Renal pelvis (tissue), 12 donors: ENCODE measurements at places on chromosomes 6 and 20.
A peak's percentile ranks its signal among the peaks of the same experiment; 100 is the strongest.

DNA sequence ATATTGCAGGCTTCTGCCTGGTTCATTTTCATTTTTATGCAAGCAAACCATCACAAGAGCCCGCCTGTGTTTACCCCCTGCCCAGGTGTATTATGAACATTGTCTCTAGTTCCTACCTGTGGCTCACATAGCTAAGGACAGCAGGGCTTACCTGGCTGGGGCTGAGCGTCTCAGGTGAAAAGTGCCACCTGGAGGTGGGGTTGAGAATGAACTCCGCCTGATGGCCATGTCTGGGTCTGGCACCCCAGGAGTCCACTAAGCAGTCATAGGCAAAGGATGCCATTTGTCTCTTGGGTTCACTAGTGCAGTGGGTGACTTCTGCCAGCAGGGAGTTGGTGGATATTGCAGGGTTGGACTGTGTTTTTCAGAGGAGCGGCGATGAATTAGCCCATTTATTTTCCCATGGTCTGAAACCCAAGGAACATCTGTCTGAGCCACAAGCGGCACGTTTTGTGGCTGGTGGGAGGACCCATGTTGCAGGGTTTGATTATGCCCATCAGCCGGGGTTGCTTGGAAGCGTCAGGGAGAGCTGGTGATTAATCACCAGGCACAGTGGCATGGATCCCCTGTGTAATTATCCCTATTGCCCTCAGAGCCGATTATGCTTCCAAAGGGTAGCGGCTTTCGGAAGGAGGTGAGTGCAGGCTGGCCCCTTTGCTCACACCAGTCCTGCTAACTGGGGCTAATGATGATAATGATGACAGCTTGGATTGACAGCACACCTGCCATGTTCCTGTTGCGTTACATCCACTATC is 92.1 kb downstream of the CDH26 start:
- no peak for DNase-seq

DNA sequence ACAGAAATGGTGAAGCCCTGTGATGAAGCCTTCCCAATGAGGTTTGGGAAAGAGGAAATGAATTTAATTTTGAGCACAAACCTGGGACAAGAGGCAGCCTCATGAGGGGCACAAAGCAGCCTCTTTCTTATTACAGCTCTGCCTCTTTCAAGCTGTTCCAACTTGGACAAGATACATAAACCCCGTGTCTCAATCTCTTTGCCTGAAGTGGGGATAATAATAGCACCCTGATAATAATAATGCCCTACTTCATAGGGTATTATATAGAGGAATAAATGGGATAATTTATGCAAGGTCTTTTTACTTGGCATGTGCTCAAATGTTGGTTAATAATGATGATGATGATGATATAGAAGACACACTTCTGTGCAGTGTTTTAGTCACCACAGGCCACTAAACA is 91.1 kb upstream of the PLN start:
- DNase-seq, result no peak

- DNase-seq, result no peak
These were observed 4.1 kb downstream of the TRPC4AP start for GRCh38 chr20:35088231-35089145.

- DNase-seq, result no peak
These were observed 32.2 kb downstream of the PCMT1 start for GRCh38 chr6:149781715-149782114.

DNA sequence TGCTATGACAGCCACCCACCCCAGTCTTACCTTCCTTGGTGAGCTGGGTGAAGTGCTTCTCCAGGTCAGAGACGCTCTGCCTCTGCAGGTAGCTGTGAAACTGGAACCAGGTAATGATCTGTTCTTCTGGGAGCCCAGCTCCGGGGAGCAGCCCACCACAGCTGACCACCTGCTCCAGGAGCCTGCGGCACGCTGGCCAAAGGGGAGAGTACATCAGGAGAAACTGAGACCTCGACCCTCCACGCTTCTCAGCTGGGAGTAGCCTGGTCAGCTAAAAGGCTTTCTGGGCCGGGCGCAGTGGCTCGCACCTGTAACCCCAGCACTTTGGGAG is 82.8 kb downstream of the PTPN1 start:
- no peak for DNase-seq

GRCh38 chr6:160112628-160113299 is 8.9 kb upstream of the SLC22A1 start:
- DNase-seq, result no peak

DNA sequence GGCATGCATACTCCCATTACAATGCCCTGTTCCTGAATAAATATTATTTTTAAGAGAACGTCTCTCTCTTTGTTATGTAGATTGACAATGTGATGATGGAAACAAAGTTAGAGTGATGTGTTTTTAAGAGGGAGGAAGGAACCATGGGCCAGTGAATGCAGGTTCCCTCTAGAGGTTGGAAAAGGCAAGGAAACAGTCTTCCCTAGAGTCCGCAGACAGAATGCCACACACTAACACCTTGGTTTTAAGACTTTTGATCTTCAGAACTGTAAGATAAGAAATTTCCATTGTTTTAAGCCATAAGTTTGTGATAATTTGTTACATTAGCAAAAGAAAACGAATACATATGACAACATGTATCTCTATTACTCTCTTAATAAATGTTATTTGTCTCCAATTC is 4.7 kb upstream of the CENPW start:
- no peak for DNase-seq

DNA sequence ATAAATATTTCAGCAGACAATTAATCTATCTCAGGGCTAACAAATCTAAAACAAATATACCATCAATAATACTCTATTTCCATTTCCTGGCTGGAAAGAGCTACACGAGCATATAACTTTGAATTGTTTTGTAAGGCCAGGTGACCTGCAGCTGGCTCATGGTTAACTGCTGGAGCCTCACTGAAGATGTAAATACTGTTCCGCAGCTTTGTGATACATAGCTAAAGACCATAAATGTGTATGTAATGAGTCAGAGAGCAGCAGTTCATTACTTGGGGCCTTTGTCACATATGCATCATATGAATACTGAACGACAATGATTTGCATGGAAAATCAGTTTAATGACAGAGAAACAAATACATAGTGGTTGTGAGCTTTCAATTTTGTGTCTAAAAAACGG is 109.4 kb upstream of the CCN2 start:
- no peak for DNase-seq

- DNase-seq, result no peak
These were observed 78.6 kb upstream of the SLC22A16 start for GRCh38 chr6:110554966-110555460.

- no peak for DNase-seq
These were observed 15.2 kb upstream of the CST3 start for GRCh38 chr20:23652926-23653325.

DNA sequence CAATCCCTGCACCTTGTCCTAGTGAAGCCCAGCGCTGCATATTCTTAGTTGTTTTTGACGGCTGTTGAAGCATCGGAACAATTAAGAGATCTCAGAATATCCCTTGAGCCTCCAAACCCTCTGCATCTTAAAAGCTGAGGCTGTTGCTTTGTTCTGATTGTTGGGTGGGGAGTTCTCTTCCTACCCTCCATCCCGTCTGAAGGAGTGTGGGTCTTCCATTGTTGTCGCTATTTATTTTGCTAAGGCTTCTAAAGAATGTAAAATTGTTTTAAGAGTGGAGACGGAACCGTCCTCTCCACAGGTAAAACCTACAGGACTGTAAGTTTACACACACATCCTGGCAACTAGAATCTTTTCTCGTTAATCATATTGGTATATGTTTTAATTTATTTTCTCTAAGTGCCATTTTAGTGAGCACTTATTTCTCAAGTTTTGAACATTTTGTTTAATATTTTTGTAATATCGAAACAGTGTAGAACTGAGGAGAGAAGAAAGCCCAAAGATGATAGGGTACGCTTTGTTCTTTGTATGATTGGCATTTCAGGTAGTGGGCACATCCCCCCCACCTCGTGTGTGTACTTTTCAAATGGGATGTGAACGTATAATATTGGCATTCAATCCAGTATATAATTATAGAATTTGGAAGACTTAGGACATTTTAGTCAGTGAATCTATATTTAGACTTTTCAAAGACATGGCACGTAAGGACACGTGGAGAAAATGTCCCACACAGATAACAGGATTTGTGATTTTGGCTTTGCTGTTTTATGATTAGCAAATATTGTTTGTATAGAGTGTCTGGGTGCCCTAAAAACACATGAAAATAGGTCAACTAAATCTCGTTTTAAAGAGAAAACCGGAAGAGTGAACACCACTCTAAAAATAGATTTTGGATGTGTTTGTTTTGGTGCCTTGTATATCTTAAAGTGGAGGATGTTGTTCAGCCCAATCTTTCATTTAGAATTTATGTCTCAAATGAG is 1.3 kb downstream of the RNF146 start:
- no peak for DNase-seq

- no peak for DNase-seq
These were observed 16.0 kb upstream of the ATRN start for GRCh38 chr20:3454831-3455230.

- DNase-seq, result no peak
These were observed 103.7 kb downstream of the ARID1B start for GRCh38 chr6:156880913-156881312.

DNA sequence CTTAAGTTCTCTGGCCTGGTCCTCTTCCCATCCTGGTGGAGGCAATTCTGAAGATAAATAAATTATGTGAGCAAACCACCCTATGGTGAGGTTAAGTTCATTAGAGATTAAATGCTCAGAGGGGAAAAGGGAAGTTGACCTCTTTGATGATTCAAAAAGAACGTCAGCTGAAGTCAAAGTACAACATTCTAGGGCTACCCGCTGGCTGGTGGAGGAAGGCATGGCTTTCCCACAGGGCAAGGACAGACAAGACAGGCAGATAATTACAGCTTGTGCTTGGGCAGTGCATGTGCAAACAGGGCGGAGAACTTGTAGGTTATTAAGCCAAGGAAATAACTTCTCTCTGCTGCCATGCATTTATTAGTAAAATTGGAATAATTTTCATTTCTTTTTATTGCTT is 91.0 kb upstream of the SLC24A3 start:
- no peak for DNase-seq

- DNase-seq, result no peak
These were observed 80.3 kb upstream of the ISM1 start for GRCh38 chr20:13140775-13141174.

DNA sequence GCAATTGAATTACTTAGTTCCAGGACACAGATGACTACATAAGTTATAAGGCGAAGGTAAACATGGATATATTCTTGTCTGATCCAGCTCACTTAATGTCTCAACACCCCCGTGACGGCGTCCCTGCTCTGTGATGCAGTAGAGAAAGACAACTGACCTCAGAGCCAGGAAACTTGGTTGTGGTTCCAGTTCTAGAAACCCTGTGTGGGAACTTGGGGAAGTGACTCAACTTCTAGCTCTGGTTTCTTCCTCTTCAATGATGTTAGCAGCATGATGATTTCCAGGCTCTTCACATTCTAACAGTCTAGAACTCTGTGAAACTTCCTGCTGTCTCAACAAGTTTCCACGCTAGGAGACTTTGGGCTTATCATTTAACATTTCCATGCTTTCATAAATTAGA is 18.4 kb downstream of the LAMA4 start:
- no peak for DNase-seq

GRCh38 chr6:154613137-154613676 is 102.7 kb upstream of the CNKSR3 start:
- DNase-seq, result no peak

GRCh38 chr6:148053209-148053608 is 289.4 kb upstream of the SASH1 start:
- DNase-seq, result no peak

- DNase-seq, result no peak
These were observed 439.5 kb upstream of the CDH4 start for GRCh38 chr20:60812561-60812960.

GRCh38 chr20:53643031-53643832 is 49.6 kb upstream of the ZNF217 start:
- DNase-seq, result no peak

- DNase-seq, result no peak
These were observed 16.6 kb upstream of the CEP85L start for GRCh38 chr6:118667988-118668387.

DNA sequence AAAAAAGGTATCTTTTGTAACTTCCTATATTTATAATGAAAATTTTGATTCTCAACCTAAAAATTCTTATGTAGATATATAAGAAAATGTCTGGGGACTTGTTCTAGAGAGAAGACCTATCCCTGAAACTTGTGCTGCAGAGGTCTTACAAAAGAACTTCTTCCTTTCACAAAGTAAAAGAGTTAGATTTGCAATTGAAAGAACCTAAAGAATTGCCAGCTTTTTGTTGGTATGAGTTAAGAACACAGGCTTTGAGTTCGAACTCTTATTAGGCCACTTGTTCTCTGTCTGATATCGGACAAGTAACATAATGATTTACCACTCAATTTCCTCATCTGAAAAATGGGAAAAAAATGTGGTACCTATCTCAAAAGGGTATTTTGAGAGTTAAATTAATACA is 162.0 kb upstream of the LAMA2 start:
- no peak for DNase-seq

DNA sequence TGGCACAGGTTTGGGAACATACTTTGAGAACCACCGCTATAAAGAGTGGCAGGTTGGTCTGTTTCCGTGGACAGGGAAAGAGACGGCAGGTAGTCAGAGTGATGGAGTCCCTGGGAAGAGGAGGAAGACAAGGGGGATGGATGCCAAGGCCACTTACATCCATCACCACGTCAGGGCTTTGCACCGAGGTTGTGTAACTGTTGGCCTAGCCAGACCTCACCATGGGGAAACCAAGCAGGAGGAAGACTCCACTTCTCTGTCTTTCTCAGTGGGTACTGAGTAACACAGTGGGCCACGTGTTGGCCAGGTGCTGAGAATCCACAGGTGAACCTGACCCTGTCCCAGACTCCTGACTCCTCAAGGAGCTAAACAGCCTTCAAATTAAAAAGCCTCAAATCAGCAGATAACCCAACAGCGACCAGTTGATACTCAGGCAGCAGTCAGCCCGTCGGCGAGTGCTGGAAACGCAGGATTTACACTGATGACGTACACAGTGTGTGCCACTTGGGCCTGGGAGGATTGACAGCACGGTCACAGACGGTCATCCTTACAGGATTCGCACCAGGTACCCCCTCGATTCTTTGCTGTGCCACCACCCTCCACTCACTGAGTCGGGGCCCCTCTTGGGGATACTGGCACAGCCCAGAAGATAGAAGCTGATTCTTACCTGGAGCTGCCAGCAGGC is 134.6 kb upstream of the SNX9 start:
- DNase-seq, result no peak

DNA sequence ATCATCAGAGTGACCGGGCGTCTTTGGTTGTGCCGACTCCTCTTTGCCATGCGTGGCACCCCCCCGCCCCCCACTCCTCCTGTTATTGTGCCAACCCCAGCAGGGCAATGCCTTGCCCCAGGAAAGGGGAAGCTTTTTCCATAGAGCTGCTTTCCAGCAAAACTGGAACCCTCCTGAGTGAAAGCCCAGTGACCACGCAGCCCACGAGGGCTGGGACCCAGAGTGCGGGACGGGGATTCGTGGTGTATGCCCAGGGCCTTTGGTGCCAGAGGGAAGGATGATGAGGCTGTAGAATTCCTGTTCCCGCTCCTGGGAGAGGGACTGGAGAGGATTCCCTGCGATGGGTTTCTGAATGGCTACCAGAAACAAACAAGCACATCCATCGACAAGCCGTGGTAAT is 116.8 kb upstream of the BACH2 start:
- no peak for DNase-seq

- peak; percentile 34 for DNase-seq
These were observed 23.7 kb downstream of the PEX7 start for GRCh38 chr6:136846046-136846445.
